Activated T-cell treated with anti-CD3 and anti-CD28 coated beads for 1 hour (primary cell): ENCODE measurements at places on chromosomes 4 and X.

- DNase-seq, result no peak
These were observed 27.4 kb downstream of the FRYL start for GRCh38 chr4:48752726-48753125.

DNA sequence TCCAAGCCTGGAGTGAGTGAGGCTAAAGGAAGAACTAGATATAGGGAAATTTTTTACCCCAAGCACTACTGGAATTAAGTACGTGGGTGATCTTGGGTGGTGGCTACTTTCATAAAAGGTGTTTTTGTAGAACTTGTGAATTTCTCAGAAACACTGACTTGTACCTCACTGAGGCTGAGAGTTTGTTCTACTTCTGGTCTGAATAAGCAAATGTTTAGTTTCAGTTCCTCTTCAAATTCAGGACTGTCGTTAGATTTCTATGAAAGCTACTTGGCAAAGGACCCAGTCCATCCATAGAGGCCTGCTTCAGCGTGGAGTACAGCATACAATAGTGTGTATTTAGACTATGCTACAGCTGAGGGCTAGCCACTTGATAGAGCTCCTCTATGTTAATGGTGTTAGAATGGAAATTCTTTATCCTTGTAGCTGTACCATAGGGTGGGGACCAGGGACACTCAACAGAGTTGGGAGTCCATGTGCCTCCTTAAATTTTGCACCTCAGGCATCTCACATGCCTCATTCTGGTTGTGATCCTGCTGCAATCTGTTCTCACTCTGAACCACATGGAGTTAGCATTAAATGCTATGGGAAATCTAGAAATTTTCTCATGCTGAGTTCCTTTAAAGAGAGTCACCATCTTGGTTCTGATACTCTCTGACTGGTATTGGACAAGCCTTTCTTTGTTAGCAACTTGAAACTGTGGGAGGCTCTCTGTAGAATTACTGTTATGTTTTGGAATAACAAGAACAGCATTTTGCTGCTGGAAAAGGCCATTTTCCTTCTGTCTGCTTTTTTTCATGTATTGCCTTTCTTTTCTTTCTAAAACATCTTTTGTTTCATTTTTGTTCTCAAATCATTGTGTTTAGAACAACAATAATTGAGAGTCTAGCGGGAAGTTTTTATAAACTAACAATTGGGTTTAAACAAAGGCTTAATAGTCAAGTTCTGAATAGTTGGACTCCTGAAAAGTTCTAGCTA, 86.8 kb downstream of the PDGFRA start:
- no peak for DNase-seq

DNA sequence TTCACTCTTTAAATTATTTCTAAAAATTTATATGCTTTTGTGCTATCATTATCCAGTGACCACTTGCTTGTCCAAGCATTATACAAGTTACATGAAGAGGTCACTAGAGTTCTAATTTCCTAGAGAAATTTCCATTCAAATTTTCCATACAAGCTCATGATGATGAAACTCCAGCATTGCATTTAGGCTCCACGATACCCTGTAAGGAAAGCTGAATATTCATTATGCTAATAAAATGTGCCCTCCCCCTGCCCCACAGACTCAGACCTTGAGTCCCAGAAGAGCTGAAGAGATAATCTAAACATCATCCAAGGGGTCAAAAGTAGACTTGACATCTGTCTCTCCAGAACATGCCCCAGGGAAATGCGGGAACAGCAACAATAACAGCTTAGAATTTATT, 19.6 kb upstream of the FAM156A start:
- no peak for DNase-seq

DNA sequence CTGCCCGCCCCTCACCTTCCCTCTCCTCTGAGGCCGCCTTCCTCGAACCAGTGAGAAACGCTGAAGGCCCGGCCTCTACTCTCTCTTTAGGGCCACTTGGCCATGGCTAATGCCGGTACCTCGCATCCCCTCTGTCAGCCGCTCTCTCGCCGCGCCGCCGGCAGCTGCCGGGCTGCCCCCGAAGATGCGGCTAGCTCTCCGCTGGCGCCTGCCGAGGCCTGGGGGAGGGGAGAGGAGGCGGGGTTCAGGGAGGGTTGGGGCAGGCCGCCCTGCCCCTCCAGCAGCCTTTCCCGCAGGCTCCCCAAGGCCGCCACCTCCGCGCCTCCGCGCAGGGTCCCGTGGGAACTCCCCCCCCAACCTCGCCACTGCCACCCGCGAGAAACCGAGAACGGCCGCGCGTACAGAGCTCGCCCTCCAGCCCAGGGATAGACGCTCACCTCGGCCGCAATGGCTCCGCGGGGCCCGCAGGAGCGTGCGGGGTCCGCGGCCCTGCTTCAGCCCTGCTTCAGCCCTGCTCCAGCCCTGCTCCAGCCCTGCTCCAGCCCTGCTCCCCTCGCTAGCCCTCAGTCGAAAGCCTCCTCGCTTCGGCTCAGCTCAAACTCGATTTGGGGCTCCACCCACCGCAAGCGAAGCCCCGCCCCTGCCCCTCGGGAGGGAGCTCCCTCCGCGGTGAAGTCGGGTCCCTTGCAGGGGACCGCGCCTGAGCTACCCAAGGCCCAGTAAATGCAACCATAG, at the start of gene HUWE1:
Gene HUWE1, minus strand, starts transcription at position 569 of the 735 bp plus-strand sequence. CDS start 32,612 bp downstream, outside the sequence.
- peak; percentile 77 for DNase-seq

GRCh38 chrX:103418811-103419340, 42.5 kb downstream of the BEX3 start:
- DNase-seq, result no peak

DNA sequence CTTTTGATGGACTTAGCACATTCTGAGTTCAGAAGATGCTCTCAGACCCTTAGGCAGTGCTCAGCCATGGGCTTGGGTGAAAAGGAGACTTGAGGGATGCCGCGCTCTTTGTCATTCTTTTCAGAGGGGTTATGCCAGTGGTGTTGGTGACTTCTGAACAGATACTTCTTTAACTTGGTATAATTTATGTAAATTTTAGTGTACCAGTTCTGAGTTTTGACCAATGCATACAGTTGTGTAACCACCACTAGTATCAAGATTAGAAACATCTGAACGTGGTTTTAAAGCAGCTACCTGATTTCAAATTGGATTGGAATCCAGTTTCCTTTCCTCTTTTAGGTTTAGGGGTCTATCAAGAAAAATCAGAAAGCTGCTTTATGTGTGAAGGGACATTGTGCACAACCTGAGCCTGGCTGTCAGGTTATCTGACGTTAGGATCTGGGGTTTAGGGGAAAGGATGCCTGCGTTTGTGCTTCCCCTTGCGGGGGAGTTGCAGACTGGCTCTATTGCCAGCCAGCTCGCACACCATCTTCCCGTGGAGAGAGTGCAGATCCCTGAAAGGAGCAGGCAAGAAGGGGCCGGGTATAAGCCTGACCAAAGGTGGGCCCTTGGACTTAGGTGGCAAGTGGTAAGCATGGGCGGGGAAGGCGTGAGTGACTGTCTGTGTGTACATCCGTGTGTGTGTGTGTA, 19.0 kb downstream of the SMS start:
- no peak for DNase-seq
